ENCODE measurements at places on chromosomes 2 and 18.

DNA sequence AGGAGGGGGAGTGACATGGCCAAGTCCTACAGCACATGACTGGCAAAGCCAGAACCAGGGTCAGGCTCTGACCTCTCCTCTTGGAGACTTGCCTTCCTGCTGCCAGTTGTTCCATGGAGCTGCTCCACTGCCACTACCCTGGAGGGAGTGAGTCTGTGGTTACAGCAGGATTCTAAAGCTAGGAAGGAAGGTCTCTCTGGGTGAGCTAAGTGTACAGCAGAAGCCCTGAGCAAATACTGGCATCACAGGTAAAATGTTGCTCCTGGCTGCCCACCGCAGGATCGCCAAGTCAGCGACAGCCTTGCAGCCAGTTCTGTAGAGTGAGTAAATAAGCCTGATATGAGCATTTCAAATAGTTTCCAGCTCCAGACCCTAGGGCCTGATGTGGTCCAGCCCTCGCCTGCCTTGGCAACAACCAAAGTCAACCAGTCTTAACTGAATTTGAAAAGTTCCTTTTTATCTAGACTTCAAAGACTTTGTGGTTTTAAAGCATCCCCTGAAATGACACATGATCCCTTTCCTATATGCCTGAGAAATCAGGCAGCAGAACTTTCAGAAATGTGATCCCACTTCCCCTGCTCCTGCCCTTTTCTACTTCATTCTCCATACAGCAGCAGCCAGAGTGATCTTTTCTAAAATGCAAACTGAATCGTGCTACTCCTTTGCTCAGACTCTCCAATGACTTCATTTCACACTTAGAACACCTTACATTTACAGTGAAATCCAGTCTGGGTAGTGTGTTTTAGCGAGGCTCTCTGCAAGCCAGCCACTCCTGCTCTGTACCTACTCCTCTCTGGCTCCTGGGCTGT lies 114.3 kb downstream of the MGAT5 start:
- no peak for DNase-seq

DNA sequence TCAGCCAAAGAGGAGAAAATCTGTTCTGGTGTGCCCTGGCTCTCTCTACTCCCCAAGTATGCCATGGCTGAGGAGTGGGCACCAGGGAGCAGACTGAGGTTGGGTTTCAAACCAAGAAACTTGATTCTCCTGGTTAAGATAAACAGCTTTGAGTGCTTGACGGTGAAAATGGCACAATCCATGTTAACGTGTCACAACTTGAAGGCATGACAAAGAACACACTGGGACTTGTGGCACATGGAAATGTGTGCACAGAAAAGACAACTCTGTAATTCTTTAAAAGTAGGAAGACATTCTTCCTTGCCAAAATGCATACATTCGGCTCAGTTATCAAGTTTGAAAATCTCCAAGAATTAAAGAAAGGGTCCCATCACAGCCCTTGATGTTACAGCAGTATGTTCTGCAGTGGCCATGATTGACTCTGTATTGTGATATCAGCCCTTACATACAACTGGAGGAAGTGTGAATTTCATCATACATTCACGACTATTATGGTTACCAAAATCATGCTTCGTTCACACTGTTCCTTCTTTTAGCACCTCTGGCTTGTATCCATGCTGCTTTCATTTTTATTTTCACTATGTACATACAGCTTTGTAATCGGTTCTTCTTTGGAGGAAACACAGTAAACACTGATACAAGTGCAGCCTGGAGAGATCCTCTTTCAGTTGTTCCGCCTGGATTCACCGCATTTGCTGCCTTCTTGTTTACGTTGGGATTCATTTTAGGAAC lies 15.6 kb upstream of the ACTG2 start:
- no peak for DNase-seq

GRCh38 chr2:84856787-84857186 lies 24.1 kb downstream of the TRABD2A start:
- no peak for DNase-seq

GRCh38 chr18:26546170-26546874 lies 2.0 kb downstream of the KCTD1 start:
- no peak for DNase-seq

DNA sequence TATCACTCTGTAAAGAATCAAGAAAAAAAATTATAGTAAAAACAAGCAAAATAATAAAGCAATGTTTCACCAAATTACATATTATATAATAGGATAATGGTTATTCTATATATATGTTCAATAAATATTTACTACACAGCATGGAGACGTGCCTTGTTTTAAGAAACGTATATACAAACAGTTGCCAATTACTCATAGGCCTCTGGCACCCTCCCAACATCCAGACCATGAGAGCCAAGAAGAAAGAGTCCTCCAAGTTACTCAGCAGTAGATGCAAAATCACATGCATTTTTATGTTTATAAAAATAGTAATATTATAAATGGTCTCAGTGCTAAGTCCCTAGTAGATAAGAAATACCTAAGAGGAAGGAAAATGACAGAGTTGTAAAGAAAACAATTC lies 64.8 kb downstream of the REV1 start:
- DNase-seq = no peak

GRCh38 chr18:49030692-49031443 lies 80.1 kb upstream of the SMAD7 start:
- no peak for DNase-seq

DNA sequence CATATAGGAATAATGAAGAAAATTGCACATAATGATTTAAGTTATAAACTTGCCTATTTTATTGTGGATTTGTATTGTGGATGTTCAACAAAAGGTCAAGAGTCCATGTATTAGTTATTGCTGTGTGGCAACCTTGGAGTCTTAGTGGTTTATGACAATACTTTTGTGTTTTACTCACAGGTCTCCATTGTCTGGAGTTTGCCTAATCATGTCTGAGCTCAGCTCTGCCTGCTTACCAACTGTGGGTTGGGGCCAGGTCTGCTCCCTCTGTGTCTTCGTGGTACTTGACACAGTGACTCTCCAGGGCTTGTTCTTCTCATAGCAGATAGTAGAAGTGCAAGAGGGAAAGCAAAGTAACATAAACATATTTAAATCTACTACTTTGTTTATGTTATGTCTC lies 382.5 kb downstream of the CBLN2 start:
- no peak for DNase-seq

- no peak for DNase-seq
These were observed 82.8 kb upstream of the SEC11C start for GRCh38 chr18:59056706-59057492.
